ENCODE measurements at places on chromosomes 6 and 20.
A peak's percentile ranks its signal among the peaks of the same experiment; 100 is the strongest.

DNA sequence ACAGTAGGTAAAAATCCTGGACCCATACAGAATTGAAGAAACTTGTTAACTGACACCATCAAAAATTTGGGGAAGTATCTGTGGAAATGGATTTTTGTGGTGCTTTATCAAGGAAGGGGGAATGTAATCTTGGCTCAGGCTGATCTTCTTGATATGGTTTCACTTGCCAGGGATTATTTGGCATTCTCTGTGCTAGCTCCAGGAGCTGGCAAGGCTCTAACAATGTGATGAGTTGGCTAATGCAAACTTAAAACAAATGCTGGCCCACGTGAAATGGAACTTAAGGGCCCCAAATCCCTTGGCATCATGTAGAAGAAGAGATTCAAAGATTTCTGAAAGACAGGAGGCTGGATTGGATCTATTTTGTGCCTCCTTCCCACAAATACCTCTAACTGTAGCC, 13.1 kb downstream of the KCNS1 start:
- DNase-seq, result no peak

GRCh38 chr20:43583982-43584432, 6.7 kb upstream of the IFT52 start:
- DNase-seq, result no peak

DNA sequence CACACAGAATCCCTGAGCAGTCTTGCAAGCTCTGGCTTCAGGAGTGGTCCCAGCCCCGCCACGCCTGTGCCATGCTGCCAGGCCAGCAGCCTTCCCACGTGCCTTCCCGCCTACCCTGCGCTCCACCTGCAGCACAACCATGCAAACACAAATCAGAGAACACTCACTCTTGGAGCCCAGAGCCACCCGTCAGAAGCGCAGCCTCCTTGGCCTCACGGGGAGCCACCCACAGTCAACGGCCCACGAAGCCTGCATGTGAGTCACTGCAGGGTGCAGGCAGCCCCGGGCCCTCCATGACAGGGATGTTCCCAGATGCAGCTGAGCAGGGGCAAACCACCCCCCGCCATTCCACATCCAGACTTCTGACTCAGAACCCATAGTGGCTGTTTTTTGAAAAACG, 217.0 kb downstream of the DLL1 start:
- no peak for DNase-seq

DNA sequence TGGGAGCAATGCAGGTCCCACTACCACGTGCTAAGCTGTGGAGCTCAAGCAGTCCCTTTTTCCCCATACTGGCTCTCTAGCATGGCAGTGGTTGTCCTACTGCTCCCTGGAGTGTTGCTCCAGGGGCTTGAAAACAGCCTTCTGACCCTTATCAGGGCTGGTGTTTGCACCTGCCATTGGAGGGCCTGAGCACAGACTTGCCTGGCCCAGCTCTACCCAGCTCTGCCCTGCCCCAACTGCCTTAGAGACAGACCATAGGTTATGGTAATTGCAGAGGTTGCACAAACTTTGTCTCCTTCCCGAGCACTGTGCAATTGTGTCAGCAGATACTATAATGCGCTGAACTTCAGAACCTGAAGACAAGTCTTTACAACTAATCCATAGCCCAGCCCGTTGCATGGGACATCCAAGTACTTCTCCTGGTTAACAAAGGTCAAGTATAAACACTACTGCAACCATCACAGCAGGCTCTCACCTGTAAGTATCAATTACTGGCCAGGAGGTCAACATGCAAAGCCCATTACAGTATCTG, 58.7 kb downstream of the PDSS2 start:
- no peak for DNase-seq

DNA sequence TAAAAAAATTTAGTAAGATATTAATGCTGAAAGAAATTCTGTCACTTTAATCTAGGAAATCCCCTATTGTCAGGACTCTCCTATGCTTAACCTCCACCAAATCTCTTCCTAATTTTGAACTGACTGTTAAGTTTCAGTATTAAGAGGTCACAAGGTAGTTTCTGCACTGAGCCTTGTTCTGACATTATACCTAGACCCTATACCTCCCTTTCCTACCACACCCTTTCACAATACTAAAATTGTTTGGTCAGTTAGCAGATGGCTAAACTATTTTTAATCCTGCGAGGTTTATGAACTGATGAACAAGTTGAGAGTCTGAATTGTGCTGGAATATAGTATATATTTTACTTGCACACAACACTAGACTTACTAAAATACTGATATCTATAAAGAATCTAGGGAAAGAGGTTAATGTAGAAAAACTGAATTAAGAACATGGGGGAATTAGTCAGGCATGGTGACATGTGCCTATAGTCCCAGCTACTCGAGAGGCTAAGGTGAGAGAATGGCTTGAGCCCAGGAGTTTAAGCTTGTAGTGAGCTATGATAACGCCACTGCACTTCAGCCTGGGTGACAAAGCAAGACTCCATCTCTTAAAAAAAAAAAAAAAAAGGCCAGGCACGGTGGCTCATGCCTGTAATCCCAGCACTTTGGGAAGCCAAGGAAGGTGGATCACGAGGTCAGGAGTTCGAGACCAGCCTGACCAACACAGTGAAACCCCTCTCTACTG, 51.5 kb downstream of the HBS1L start:
- DNase-seq, result no peak

- DNase-seq, result no peak
Observed at GRCh38 chr20:35363190-35363589, 48.6 kb downstream of the UQCC1 start.

- no peak for DNase-seq
Observed at GRCh38 chr6:166430269-166430668, 47.5 kb upstream of the MPC1 start.

GRCh38 chr20:2236256-2236655, 59.5 kb upstream of the TGM3 start:
- DNase-seq, result no peak

DNA sequence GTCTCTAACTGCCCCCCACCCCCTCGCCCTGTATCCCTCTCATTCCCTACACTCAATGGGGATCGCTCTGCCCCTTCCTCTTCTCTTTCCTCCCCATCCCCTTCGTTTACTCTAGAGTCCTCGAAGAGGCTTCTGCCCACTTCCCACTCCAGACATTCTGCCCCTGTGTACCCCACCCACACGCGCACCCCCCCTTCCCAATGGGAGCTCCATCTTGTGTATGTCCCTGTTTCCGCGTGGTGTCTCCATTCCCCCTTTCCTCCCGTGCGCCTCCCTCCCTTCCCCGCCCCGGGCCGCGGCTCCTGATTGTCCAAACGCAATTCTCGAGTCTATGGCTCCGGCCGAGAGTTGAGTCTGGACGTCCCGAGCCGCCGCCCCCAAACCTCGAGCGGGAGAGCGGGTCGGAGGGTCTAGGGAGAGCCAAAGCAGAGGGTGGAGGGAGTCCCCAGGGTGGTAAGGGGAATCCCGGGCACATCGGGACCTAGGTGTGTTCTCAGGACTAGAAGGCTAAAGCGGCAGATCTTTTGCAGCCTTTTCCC, 679 bp upstream of the RING1 start:
- no peak for DNase-seq

GRCh38 chr20:51327251-51327841, 215.2 kb downstream of the NFATC2 start:
- DNase-seq, result no peak

GRCh38 chr20:1496930-1497329, 5.7 kb upstream of the SIRPB2 start:
- DNase-seq, result no peak

DNA sequence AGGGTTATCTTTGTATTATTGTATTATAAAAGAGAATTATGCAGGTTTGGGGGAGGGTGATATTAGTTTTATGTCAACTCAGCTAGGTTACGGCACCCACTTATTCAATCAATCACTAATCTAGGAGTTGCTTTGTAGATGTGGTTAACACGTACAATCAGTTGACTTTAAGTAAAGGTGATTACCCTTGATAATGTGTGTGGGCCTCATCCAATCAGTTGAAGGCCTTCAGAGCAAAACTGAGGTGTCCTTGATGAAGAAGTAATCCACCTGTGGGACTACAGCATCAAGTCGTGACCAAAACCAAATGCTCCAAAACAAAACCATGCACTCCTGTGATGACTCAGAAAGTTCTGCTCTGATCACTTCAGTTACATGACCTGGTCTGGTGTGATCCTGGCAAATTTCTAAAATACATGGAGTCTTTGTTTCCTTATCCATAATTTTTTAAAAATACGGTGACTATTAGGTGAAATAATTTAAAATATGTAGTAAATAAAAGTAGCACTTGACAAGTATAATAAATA, 114.1 kb downstream of the IYD start:
- no peak for DNase-seq

GRCh38 chr20:54029176-54029575, 41.2 kb downstream of the BCAS1 start:
- DNase-seq, result no peak

- no peak for DNase-seq
Observed at GRCh38 chr6:108581932-108582475, 21.3 kb downstream of the FOXO3 start.

DNA sequence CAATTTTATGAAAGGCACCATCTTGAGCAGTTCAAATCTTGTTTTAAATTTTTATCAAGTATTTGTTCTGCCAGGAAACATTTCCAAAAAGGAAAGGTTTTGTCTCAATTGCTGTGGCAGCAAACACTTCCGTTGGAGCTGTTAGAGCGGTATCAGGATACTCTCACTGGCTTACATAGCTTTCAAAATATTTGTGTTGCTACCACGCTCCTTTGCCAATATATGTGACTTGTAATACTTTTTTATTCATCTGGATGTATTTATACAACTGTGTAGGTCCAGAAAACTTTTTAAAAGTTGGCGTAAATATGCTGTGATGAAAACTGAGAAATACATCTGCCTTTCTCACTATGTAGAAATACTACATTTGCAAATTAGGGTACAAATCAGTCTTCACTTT, 37.8 kb upstream of the NHSL1 start:
- DNase-seq, result no peak

GRCh38 chr6:22025468-22026163, 271.2 kb downstream of the PRL start:
- DNase-seq, result no peak

DNA sequence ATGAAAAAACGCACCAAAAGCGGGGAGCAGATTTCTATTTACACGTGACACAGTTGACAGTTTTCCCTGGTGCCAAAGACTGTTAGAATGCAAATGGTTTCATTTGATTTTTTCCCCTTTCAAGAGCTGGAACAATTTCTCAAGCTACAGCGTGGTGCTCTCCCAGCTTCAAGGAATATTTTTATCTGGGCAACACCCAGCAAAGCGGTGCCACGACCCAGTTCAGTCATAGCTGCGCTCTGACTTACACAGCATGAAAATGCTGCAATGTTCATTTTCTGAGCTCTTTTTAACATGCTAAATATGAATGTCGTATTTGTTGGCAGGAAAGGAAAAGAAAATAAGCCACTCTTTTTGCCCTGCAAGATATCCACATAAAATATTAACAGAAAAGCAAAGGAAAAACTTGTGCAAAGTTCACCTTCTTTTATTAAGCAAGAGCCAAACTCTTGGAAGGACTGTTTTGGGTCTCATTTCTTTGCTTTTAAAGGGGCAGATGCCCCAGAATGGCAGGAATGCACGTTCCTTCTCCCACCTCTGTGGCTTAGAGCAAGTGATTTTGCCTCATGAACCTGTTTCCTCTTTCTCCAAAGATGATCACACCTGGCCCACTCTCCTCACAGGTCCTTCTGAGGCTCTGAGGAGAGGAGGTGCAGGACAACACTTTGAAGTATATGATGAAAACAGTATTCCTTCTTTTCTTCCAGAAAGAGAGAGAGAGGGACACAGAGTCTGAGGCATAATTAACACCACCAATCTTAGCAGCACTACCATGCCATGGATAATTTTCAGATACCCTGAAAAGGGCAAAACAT, 47.0 kb downstream of the TTI1 start:
- DNase-seq, result no peak

DNA sequence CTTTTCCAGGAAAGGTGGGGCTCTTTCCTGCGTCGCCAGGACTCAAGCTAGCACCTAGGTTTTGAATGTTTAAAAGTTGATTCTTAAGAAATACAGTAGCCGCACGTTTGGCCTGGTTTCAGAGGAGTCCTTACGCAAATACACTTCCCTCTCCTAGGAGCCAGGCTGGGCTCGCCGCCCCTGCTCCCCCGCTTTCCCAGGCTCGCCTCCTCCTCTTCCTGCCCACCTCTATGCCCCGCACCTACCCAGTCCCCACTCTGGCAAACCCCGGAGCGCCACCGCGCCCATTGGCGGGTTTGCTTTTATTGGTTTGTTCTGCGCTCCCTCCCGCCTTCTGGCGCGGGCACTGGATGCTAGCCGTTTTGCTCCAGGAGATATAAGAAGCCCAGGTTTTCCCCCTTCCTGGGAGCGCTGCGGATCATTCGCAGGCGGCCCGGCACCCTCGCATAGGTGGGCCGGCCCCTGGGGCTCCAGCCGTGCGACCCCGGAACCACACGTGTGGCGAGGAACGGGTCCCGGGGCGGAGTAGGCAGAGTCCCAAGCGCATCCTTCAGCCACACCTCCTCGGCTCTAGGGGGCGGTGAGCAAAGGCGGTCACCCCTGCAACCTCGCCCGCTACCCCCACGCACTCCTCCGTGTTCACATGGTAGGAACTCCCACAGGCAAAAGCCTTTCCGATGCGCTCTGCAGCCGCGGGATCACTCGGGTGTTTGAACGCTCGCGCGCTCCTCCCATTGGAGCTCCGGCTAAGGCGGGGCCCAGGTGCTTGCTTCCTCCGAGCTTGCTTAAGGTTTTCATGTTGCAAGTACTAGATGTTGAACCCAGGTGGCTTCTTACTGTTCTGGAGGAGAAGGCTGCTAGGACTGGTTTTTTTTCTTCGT, 119.0 kb downstream of the RTN4IP1 start:
- peak; percentile 52 for DNase-seq

GRCh38 chr20:54668271-54669039, 193.1 kb downstream of the DOK5 start:
- no peak for DNase-seq

DNA sequence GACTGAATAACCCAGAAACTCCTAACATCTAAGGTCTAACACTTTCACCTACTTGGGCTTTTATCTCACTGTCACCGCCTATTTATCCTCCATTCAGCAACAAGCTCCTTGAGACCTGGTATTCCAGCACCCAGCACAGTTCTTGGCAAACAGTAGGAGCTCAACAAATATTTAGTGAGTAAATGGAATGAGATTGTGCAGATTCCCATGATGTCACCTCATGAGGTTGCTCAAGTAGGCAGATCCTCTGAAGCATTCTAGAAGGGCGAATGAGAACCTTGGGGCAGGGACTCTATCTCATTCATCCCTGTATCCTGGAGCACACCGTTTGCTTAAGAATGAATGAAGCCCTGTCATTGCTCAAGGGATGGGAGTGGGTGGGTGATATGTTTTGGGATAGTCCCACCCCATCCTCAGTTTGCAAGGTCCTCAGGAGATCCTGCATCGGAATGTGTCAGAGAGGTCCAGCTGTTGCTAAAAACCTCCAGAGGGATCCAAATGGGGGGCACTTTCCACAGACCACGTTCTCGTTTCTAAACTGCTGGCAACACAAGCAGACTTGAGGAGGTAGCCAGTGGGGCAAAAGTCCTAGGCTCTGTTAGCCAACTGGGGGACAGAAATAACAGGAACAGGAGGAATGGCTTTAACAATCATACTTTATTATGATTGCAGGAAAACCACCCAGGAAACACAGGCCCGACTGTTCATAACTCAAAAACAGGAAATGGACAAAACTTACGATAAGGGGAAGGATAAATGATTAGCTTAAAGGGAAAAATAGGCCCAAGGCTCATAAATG, 42.0 kb downstream of the EDN1 start:
- DNase-seq, result no peak

- no peak for DNase-seq
Observed at GRCh38 chr20:57108218-57108617, 158.2 kb downstream of the BMP7 start.

GRCh38 chr6:161192636-161193411, 81.0 kb downstream of the AGPAT4 start:
- no peak for DNase-seq

GRCh38 chr20:1965520-1966351, 28.1 kb downstream of the PDYN start:
- peak; percentile 79 for DNase-seq
